ENCODE measurements at places on chromosomes 1 and 21.

- no peak for DNase-seq
Measured at GRCh38 chr1:27561124-27561899, 42.6 kb downstream of the AHDC1 start.

- DNase-seq: no peak
Measured at GRCh38 chr1:53657531-53657805, 81.5 kb downstream of the GLIS1 start.

DNA sequence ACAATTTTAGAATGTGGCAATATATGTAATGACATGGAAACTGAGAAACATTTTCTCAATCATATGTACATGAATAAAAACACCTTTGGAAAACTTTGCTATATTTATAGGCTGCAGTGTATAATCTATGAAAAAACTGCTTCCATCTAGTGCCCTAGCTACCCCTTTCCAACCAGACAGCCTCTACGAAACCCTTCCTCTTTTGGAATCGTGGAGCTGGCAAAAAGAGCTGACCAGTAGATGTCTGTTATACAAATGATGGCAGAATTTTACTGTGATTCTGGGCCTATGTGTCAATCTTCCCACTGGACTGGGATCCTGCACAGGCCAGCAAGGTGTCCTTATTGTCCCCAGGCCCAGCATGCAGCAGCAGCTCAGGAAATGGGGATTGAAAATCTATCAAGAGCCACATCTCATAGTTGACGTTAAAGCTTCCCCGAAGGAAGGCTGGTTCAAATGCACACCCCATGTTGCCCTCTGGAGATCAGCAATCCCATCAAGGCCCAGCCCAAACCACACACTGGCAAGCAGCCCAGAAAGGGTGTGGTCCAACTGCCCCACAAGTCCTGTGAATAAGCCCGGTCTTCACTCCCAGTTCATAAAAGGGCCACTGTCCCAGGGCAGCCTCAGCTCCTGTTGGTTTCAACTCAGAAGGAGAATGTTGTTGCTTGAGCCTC, 8.8 kb upstream of the FAM20B start:
- no peak for DNase-seq

DNA sequence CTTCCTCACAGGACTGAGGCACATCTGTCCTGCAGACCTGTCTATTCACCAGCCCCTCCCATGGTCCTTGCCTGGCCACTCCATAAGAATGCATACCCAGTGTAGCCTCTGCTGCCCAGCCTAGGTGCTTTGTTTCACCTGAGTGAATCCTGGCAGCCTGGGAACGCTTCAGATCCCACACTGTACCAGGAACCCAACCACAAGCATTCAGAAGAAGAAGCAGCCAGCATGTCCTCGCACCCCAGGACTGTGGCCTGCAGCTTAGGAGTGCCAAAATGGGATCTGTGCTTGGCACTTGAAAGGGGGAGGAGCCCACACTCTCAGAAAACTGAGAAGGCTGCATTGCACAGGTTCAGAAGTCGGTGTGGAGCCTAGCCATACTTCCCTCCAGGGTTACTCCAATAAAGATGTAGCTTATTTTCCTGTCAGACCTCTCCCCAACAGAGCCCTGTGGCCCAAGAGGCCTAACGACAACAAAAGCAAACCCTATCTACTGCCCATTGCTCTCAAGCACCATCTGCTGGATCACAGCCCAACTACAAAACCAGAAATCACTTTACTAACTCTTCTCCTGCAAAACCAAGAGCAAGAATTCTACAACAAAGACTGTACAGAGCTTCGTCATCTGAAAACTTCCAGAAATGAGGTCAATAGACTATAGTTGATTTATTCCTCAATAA, 923.1 kb upstream of the NEGR1 start:
- no peak for DNase-seq

GRCh38 chr1:155085504-155086127, 7.0 kb downstream of the EFNA3 start:
- DNase-seq: no peak

DNA sequence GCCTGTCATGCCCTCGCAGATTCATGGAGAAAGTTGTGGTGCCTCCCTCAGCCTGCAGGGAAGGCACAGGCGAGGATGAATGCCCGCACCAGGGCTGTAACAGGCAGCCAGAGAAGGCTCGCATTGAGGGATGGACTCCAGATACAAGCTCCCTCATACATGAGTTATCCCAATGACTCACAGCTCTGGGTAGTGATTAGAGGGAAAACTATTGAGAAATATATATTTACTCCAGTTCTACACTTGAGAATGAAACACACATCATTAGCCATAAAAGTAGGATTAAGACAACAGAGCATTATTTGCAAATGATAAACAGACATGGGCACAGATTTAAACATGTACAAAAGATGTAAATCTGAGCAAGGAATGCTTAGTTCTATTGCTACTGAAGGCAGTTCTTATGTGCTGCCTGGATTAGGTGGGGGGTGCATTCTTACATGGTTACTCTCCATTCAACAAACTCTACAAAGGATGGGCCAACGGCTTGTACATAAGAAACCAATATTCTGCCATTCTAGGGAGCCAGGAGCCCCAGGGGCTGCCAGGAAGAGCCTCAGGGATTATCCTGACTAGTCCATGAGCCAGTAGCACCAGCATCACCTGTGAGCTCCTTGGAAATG, 97.9 kb downstream of the CSMD2 start:
- no peak for DNase-seq

- DNase-seq: no peak
Measured at GRCh38 chr1:150387200-150387599, 23.3 kb downstream of the RPRD2 start.

- DNase-seq: no peak
Measured at GRCh38 chr1:245306628-245307410, 152.0 kb downstream of the KIF26B start.

DNA sequence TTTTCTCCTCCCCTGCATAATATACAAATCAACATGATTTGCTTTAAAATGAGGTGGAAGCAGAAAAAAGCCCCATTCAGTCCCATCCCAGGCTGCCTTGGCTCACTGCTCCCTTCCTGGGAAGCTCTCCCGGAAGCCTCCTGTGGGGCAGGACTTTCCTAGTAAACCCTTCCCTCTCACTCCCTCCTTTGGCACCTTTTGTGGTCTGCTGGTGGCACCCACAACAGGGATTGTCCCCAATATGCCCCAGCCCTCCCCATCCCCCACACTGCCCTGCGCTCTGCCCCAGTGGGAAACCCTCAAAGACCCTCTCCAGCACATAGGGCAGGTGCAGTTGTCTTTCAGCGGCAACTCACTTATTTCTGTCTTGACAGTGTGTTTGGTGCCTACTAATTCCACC, 1.8 kb upstream of the TMPRSS2 start:
- no peak for DNase-seq

DNA sequence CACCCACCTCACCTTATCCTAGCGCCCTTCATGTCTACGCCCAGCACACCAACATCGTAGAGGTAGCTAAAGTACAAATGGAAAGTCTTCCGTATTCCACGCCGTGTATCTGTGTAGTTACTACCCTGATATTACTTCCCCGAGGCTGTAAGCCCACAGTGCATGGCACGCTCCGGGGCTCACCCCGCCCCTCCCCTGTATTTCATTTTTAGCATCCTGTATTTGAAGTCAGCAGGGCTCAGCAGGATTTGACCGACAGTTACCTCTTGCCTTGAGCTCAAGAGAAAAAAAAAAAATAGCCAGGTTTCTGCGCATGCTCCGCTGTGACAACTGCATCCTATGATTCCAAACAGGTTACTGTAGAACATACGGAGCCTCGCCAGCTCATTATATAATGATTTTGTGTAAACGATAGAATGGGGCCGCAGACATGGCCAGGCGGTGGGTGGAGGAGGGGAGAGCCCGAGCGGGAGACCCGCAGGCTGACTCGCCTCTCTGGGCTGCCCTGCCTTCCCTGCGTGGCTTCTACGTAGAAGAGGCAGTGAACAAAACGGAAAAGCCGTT, 1.3 kb downstream of the ABCG1 start:
- no peak for DNase-seq

DNA sequence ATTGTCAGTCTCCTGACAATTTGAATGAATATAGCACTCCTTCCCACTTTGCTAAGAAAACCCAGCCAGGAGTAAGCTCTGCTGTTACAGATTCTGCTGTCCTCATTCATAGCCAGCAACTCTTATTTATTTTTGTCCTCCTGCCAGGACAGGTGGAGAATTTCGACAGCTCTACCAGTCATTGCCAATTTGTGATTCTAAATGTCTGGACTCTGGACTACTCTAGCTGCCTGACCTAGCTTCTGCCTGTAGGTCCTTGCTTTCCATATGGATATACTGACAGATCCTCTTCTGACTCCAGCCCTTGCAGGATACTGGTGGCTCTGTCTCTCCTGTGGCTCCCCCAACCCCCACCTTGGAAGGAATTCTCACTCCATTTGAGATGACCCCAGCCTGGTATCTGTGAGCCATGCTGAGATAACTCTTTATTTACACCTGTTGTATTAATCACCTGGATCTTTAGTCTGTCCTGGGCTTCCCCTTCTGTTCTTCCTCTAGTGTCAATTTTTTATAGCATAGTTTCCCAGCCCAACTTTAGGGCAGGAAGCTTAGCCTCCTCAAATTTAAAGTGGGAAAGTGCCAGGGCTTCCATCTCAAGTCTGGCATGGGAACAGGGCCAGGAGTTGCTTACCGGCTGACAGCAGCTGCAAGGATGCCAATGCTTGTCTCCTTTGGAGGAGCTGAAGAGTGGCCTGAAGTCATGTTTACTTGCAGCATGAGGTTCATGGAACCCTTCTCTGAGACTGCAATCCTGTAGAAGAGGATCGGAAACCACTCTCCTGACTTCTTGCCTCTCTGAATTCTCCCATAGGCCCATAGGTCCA, 6.7 kb downstream of the PM20D1 start:
- DNase-seq: no peak

DNA sequence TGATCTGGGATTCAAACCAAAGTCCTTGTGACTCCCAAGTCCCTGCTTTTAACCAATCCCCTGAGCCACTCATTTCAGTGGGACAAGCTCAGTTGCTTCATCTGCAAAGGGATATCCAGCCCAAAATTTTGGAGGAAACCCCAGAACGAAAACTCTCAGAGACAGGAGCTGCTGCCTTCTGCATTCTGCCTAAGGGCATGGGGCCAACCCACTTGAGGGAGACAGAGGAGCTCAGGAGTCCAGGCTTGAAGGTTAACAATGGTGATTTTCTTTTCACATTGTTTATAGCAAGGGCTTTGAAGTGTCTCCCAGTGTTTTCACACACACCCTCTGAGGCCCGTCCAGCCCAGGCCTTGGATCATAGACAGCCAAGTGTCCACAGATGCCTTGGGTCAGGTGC, 148.1 kb upstream of the CTTNBP2NL start:
- DNase-seq: no peak

DNA sequence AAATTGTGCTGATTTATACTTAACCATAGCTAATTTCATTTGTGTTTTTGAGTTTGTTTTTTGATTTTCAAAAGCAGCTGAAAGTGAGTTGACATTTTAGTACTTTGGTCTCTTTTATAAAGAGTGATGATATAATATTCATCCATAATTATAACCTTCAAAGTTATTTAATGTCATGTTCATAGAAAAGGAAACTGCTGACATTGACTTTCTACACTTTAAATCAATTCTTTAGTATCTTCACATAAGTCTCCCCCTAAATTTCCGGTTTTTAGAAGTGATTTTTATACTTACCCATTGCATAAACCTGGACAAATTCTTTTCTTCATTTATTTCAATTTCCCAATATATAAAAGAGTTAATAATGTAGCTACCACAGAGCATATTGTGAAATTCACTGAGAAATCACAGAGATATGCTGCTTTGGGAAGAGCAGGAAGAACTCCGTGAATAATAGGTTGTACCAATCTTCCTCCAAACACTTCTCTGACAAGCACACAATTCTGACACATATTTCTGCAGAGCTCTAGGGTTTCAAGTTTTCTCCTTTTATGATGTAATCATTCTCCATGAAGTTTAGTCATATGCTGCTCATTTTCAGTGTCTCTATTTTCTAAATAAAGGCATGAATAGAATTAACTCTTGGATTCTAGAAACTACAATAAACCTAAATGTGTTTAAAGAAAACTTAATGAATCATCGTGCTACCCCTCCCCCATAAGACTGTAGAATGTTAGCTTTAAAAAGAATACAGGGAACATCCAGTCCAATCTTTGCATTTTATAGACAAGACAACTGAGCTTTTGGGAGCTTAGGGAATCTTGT, 25.6 kb upstream of the CDC42BPA start:
- DNase-seq: no peak

DNA sequence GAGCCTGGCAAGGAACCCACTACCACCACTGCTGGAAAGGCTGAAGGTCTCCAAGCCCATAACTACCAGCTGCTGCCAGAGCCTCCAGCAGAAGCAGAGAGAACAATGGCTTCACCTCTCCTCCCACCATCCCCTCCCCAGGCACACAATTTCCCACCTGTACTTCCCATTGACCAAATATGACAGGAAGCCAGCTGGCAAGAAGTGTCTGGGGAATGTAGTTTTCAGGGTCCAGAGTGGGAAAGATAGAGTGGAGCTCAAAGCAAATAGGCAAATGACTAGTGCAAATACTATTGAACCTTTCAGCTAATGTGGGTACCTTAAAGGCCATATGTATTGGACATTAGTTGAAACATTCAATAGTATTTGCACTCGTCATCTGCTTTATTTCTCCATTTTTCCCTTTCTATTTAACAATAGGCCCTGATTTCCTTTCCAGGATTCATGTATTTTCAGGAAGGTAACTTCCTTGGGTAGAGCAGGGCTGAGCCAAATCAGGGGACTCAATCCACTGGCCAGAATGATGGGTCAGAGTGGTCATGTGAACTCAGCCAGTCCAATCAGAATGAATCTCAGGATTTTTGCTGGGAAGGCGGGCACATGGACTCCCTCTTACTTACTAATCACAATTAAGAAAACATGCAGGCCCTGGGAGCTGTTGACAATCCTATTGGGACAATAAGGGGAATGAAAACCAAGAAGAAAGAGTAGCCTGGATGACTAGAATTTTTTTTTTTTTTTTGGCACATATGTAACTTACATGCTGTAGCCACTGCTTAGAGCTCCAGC, 12.1 kb upstream of the NFYC start:
- no peak for DNase-seq

GRCh38 chr1:118184739-118185083, 317 bp downstream of the SPAG17 start:
- no peak for DNase-seq

- DNase-seq: no peak
Measured at GRCh38 chr1:6267686-6268322, 6.9 kb upstream of the GPR153 start.

DNA sequence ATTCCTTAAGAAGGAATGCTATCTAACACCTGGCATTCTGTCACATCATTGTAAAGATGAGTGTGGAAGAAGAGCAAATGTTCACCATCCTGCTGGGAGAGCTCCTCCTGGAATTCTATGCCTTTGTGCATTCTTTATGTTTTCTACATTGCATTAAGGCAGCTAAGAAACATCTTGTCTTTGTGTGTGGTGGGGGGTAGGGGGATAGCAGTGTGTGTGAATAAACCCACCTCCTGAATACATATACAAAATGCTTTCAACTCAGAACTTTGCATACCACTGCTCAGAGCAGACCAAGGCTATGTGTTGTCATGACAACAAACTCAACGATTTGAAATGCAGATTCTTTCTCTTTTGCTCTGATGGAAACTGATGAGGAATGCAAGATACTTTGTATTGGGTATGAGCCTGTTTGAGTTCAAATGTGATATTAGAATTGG, 193.6 kb upstream of the KAZN start:
- no peak for DNase-seq

- no peak for DNase-seq
Measured at GRCh38 chr1:42081475-42081874, 71.7 kb upstream of the GUCA2B start.

- no peak for DNase-seq
Measured at GRCh38 chr1:20978413-20978812, 191.3 kb upstream of the HP1BP3 start.
